ENCODE measurements at places on chromosomes 4 and X.

GRCh38 chrX:132022198-132022966 lies 720 bp upstream of the STK26 start:
- H3K27ac ChIP-seq = peak overlapping the region; percentile 91
- H3K4me3 ChIP-seq = peak overlapping the region; percentile 91
- H3K4me1 ChIP-seq = peaks cover 44% of the 10 kb centered on the region

DNA sequence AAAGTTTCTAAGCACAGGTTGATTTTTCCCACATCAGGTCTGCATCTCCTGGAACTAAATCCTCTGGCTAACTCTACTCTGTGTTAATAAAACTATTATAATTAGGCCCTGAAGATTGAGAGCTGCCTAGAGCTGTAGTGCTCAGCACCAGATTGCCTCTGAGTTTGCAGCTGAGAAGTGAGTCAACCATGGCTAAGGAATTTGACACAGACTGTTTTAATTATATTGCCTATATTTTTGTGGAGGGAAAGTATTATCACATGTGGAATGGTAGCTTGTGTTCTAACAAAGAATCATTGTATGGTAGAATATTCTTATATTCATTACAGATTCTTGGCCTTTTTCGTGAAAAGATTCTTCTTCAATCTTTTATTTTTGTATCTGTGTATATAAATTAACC lies 1907.6 kb upstream of the TENM3 start:
- no peaks in the 10 kb centered on the region for H3K27me3 ChIP-seq
- H3K36me3 ChIP-seq = no peaks in the 10 kb centered on the region
- H3K4me1 ChIP-seq = no peaks in the 10 kb centered on the region
- DNase-seq = no peak

GRCh38 chr4:144350706-144351105 lies 210.2 kb upstream of the GYPA start:
- no peak overlapping the region for H3K4me3 ChIP-seq
- DNase-seq = no peak
- no peak overlapping the region for H3K27ac ChIP-seq
- no peaks in the 10 kb centered on the region for H3K36me3 ChIP-seq

DNA sequence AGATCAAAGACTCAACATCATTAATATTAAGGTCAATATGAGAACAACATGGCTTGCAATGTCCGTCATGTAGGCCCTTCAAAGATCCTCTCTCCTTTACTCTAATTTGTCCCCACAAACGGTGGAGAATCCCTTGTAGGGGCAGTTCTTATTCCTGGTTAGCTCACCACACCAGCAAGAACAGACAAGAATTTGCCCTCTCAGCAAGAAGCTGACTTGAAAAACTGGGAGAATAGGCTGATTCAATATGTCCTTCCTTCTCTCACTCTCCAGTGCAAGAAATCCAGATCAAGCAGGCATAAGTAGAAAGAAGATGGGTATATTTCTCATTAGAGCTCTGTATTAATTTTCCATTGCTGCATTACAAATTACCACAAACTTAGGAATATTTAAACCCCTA lies 704.2 kb upstream of the SLIT2 start:
- no peak overlapping the region for H3K27ac ChIP-seq
- H3K4me3 ChIP-seq = no peak overlapping the region
- no peaks in the 10 kb centered on the region for H3K27me3 ChIP-seq
- DNase-seq = no peak

- no peak for DNase-seq
- H3K27me3 ChIP-seq = no peaks in the 10 kb centered on the region
- no peaks in the 10 kb centered on the region for H3K4me1 ChIP-seq
- H3K4me3 ChIP-seq = no peak overlapping the region
- H3K36me3 ChIP-seq = no peaks in the 10 kb centered on the region
Measured at GRCh38 chr4:116346750-116347149, 738.6 kb downstream of the TRAM1L1 start.

DNA sequence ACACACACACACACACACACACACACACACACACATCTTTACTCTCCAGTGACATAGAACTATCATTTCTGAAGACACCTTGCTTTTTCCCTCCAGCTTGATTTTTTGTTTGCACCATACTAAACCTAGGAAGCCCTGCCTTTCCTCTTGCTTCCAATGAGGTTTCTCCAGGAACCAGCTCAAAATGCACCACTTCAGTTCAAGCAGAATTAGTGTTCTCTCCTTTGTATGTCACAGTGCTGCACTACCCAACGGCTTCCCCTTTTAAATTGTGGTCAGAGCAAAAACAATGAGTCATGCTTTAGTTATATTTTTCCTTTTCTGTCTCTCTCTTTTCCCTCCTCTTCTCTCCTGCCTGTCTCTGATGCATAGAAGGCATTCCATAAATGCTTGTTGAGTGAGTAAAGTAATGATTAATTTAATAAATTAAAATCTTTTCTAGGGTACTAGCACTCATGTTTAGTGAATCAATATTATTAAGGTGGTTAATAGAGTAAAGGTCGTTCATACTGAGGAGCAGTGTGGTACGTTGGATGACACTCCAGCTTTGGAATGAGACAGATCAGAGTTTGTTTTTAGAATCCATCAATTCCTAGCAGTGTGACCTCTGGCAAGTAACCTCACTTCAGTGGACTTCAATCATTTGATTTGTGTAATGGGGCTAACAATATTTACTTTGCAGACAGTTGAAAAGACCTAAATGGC lies 5.9 kb downstream of the RTL3 start:
- H3K27ac ChIP-seq = no peak overlapping the region
- peak overlapping the region; percentile 22 for H3K4me3 ChIP-seq
- DNase-seq = no peak
- H3K36me3 ChIP-seq = no peaks in the 10 kb centered on the region
- no peaks in the 10 kb centered on the region for H3K27me3 ChIP-seq
- peaks cover 28% of the 10 kb centered on the region for H3K4me1 ChIP-seq

DNA sequence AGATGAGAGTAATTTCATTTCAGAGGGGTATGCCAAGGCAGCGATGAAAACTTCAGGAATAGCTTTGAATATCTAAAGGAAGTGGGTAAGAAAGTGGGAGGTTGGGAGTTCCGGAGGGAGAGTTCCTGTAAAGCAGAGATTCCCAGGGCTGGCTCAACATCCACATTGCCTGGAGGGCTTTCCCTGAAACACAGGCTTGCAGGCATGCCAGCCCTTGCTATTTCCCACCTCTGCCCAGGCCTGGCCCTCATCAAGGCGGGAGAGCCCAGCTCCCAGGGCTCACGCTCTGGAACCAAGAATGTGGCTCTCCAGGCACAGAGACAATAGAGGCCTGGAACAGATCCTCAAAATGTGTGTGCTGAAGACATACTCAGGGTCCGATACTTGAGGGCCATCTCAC lies 43.8 kb upstream of the CLDN34 start:
- no peaks in the 10 kb centered on the region for H3K4me1 ChIP-seq
- H3K4me3 ChIP-seq = no peak overlapping the region
- H3K36me3 ChIP-seq = no peaks in the 10 kb centered on the region
- peaks cover 6% of the 10 kb centered on the region for H3K27me3 ChIP-seq

DNA sequence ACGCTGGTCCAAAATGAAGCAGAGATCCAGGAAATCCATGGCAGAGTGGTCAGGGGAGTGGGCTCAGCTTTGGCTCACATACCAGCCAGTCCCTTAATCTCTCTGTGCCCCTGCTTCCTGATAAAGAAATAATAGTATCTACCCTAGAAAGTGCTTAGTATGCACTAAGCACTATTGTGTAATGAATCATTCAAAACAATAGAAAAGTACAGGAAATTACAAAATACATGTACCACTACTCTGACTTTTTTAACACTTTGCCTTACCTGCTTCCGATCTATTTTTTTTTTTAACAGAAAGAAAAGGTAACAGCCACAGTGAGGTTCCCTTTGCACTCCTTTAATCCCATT lies 49.9 kb downstream of the TBC1D9 start:
- peaks cover 3% of the 10 kb centered on the region for H3K4me1 ChIP-seq
- no peak for DNase-seq
- no peak overlapping the region for H3K4me3 ChIP-seq
- no peaks in the 10 kb centered on the region for H3K36me3 ChIP-seq

DNA sequence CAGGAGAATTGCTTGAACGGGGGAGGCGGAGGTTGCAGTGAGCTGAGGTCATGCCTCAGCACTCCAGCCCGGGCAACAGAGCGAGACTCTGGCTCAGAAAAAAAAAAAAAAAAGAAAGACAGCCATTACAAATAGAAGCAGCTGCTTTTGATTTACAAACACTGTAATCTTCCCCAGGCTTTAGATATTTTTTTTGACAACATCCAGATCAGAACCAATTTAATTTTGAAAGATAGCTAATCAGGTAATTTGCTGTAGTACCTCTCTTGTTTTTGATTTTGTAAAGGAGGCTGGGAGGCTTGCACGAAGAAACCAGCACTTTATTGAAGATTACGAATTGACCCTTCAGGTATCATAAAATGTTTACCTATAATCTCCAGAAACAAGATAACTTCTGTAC lies 107.0 kb downstream of the LDB2 start:
- no peak overlapping the region for H3K4me3 ChIP-seq
- no peak overlapping the region for H3K27ac ChIP-seq
- no peaks in the 10 kb centered on the region for H3K36me3 ChIP-seq
- H3K4me1 ChIP-seq = no peaks in the 10 kb centered on the region

GRCh38 chr4:119221412-119221811 lies 8.9 kb downstream of the USP53 start:
- H3K27me3 ChIP-seq = no peaks in the 10 kb centered on the region
- peaks cover 8% of the 10 kb centered on the region for H3K4me1 ChIP-seq
- H3K36me3 ChIP-seq = peaks cover 48% of the 10 kb centered on the region
- no peak for DNase-seq
- H3K27ac ChIP-seq = no peak overlapping the region

DNA sequence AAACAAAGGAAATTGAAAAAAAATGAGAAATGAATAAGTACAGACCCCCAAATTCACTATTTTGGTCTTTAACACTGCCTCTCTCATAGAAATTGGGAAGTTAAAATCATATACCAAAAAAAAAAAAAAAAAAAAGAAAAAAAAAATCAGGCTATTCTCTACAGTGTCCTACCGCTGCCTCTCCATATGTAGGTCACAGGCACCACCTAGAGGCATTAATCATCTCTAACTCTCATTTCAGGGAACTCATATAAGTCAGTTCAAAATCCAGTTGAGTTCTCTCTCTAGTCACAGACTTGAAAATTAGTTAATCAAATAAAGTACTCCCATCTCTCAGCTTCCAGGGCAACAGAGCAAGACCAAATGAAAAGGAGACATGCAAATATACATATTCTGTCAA lies 47.9 kb downstream of the COX18 start:
- H3K4me3 ChIP-seq = no peak overlapping the region
- DNase-seq = no peak
- peaks cover 8% of the 10 kb centered on the region for H3K27me3 ChIP-seq
- H3K4me1 ChIP-seq = no peaks in the 10 kb centered on the region

GRCh38 chr4:109945056-109945455 lies 32.4 kb downstream of the EGF start:
- peaks cover 53% of the 10 kb centered on the region for H3K4me1 ChIP-seq
- DNase-seq = peak; percentile 42
- H3K36me3 ChIP-seq = no peaks in the 10 kb centered on the region
- peak overlapping the region; percentile 90 for H3K27ac ChIP-seq

GRCh38 chr4:27239641-27240040 lies 379.0 kb downstream of the STIM2 start:
- no peak overlapping the region for H3K4me3 ChIP-seq
- no peaks in the 10 kb centered on the region for H3K36me3 ChIP-seq
- H3K27me3 ChIP-seq = peaks cover 3% of the 10 kb centered on the region
- no peak for DNase-seq

GRCh38 chr4:148618856-148619255 lies 176.6 kb upstream of the NR3C2 start:
- DNase-seq = no peak
- H3K4me3 ChIP-seq = no peak overlapping the region
- H3K27me3 ChIP-seq = no peaks in the 10 kb centered on the region

- H3K27ac ChIP-seq = no peak overlapping the region
- H3K4me3 ChIP-seq = no peak overlapping the region
- DNase-seq = no peak
Measured at GRCh38 chrX:107541244-107541643, 87.1 kb upstream of the PRPS1 start.

DNA sequence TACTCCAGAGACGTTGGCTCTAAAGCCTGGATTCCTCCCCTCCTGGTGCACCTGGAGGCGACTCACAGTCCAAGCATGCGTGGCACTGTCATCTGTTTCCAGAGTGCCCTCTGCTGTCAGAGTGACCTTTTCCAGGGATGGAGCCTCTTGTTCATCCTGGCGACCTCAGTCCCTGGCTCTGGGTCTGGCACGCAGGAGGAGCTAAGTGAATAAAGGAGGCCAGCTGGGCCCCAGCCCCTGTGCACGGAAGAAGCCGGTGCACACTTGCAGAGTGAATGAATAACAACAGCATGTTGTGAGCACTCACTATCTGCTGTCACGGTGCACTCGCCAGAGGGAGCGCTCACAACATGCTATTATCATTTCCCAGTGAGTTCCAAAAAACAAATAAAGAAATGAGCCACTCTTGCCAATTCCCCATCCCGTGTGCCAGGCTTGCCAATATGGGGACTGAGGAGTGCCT lies 27.8 kb upstream of the PSAPL1 start:
- DNase-seq = no peak
- no peak overlapping the region for H3K27ac ChIP-seq
- H3K36me3 ChIP-seq = no peaks in the 10 kb centered on the region
- no peaks in the 10 kb centered on the region for H3K27me3 ChIP-seq
- no peak overlapping the region for H3K4me3 ChIP-seq
- no peaks in the 10 kb centered on the region for H3K4me1 ChIP-seq

All from activated naive CD8-positive, alpha-beta T cell treated with anti-CD3 and anti-CD28 coated beads, Interleukin-2, amount 50 U/mL, for 24 hours (primary cell).